ENCODE measurements at places on chromosomes 2 and 18.

- DNase-seq = no peak
Measured at GRCh38 chr18:34315591-34316352, 91.1 kb upstream of the NOL4 start.

DNA sequence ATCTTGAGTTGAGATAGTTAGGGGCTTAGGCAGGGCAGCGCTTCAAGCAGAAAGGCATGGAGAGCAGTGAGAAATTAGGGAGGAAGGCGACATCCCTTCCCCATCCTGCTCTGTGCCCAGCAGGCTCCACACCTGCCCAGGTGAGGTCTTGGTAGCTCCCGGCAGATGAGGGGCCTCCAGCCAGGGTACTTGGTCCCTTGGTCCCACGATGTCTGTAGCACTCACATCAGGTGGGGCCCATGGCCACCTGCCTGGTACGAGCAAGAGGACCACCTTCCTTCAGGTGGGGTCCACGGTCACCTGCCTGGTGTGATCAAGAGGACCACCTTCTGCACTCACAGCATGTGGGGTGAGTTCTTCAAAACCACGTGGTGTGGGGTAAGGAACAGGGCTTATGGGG is 91.2 kb downstream of the GALR1 start:
- DNase-seq = no peak

- no peak for DNase-seq
Measured at GRCh38 chr2:158346032-158346431, 110.5 kb downstream of the CCDC148 start.

DNA sequence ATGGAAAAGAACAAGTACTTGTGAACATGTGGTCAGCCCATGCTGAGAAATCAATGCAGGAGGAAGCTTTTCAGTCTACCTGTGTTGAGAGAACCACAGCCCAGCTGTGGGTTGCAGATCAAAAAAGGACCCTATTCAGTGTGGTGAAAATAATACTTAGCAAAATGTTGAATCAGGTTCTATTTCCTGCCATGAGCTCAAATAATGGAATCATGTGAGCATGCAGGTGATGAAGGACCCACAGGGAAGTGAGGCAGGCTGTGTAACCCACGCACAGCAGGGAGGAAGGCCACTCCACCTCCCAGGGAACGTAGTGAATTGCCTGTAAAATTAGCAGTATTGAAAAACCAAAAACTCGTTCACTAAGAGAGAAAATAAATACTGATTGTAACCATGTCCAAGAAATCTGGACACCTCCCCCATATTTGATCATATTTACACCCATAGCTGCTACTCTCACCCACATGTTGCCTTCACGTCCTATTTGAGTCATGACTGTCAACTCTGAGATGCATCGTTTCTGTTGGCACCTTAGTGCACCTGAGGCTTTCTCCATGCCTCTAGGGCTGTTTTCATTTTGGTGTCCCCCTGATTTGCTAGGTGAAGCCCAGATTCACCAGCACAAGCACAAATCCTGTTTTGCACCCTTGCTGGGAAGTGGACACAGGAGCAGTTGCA is 20.5 kb upstream of the BCL2L11 start:
- no peak for DNase-seq

- no peak for DNase-seq
Measured at GRCh38 chr2:168184681-168185513, 62.5 kb downstream of the STK39 start.

DNA sequence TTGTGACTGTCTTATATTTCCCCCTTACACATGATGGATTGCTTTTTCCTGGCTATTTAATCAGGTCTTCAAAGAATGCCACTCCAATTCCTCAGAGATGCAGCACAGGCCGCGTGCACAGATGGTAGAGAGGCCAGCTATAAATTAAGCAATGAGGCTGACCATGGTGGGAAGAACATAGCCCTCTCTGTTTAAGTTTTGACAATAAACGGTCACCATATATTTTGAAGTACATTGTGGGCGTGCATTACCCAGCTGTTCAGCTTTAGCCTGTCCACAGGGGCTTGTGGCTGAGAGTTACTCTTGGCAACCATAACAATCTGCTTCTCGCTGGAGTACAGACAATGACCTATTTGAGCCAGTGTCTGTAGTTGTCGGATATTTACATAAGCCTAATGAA is 730.8 kb downstream of the DCC start:
- no peak for DNase-seq

- DNase-seq = no peak
Measured at GRCh38 chr2:100939445-100939844, 62.6 kb upstream of the RPL31 start.

GRCh38 chr18:47893047-47893446 is 37.4 kb downstream of the SMAD2 start:
- DNase-seq = no peak

DNA sequence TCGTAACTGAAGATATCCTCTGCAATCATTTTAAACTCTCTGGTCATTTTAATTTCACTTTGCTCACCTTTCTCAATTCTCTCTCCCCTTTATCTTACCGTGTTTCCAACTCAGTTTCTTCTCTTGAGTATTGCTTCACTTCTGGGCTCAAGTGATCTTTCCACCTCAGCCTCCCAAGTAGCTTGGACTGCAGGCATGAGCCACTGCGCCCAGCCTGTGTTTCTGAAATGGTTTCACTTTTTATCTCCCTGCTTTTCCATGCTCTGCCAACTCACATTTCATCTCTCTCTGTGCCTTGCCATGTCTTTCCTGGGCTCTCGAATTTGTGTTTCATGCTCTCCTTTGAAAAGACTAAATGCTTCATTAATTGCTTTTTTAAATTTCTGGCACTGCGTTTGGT is 30.5 kb upstream of the TMEM131 start:
- no peak for DNase-seq

- DNase-seq = no peak
Measured at GRCh38 chr2:241071677-241072111, 30.4 kb downstream of the MTERF4 start.

DNA sequence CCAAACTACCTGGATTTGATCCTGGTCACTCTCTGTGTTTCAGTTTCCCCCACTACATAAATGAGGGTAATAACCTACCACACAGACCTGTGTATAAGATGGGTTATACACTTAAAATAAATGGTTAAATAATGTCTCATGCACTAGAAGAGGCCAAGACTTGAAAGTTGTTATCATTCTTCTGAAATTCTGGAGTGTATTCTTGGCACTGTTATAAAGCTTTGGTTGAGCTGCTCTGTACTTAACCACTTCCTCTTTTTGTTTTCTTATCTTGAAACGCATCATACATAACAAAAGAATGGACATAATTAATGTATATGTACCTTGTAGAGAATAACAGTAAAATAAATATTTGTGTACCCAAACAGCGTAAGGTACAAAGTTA is 281.0 kb downstream of the AFF3 start:
- no peak for DNase-seq

GRCh38 chr2:205695460-205695991 is 13.2 kb downstream of the NRP2 start:
- no peak for DNase-seq

DNA sequence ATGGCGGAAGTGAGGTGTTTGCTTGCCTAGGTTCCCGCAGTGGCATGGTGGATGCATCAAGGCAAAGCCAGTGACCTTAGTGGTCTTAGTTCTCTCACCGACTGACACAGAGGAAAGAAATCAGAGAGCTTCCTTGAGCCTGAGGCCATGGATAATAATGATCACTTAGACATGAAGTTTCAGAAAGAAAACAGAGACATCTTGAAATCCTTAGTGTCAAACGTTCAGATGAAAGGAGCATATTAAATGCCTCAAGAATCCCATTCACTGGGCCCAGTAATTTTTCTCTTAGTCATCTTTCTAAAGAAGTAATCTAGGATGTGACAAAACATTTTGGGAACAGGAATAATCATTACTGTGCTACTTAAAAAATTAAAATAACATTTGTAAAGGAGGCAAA is 35.2 kb downstream of the COPS8 start:
- DNase-seq = no peak

DNA sequence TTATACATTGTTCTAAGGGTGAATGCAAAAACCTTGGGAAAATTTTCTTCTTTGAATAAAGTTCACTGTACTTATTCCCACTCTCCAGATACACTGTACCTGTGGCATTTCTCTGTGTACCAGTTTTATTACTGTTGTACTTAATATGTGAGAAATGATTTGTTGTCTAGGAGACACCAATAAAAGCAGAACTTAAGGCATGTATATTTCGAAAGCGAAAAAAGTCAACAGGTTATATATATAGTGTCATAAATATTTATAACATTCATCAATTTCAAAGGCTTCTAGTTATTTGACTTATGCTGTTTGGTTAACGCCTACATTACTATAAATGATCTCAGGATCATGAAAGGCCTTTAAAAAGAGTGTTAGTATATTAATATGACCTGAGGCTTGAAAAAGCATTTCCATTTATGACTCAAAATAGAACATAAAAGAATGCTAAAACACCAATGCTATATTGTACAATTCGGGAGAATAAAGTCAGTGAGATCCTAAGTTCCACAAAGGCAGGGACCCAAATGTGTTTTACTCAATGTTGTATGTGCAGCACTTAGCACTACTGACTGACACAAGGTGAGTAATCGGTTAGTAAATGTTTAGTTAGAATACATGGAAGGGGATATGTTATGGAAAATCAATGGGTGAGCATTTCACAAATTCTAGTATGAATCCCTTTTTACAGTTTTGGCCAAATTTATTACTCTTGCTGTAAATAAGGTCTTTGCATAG is 32.2 kb upstream of the HNRNPA3 start:
- DNase-seq = no peak

- no peak for DNase-seq
Measured at GRCh38 chr18:59959073-59959472, 59.3 kb downstream of the PMAIP1 start.

DNA sequence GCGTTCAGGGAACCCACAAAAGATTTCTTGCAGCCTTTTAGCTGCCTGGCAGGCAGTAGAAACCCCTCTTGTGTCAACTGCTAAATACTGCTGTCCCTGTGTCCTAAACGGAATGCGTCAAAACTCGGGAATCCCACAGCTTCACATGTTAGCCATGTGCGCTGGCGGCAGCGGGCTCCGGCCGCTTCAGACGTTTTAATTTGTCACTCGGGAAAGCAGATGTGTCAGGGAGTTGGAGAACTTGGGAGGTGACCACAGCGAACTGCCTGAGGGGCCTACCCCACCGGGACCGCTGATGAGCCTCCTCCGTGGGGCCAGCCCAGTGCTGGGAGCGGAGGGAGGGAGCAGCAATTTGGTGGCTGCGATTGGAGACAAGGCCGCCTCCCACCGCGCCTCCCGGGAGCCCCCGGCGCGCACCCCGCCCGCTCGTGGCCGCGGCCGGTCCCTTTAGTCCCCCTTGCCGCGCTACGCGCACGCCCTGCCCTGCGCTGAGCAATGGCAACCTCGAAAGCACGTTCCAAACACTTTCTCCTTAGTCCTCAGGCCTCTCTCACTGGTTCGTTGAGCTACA is 146.1 kb upstream of the SATB2 start:
- no peak for DNase-seq

DNA sequence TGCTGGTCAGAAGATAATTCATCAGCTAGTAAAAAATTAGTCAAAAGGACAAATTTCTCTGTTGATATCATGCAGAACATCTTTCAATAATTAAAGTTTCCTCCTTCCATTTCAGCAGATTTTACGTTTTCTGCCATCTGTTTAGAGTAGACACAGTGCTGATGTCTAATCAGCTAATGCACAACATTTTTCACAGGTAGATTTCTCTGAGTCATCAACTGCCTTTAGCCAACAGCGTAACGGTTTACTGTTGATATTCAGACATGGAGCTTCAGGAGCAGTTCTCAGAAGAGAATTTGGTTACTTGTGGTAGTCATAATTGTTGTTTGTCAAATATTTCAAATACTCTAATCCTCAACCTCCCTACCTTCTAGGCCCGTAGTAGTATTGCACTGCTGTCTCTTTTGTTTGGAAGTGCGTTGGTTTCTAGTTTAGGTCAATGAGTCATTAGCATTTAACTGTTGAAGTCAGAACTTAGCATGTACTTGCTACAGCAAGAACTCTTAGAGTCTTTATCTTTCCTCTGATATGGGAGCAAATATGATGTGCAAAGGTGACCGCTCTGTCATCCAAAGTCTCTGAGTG is 86.8 kb upstream of the TFPI start:
- no peak for DNase-seq

Data from T1000 (cell line).